ENCODE measurements at places on chromosomes 7 and 10.
A peak's percentile ranks its signal among the peaks of the same experiment; 100 is the strongest.

- DNase-seq: no peak
Observed at GRCh38 chr10:132914732-132915131, 27.6 kb downstream of the CFAP46 start.

DNA sequence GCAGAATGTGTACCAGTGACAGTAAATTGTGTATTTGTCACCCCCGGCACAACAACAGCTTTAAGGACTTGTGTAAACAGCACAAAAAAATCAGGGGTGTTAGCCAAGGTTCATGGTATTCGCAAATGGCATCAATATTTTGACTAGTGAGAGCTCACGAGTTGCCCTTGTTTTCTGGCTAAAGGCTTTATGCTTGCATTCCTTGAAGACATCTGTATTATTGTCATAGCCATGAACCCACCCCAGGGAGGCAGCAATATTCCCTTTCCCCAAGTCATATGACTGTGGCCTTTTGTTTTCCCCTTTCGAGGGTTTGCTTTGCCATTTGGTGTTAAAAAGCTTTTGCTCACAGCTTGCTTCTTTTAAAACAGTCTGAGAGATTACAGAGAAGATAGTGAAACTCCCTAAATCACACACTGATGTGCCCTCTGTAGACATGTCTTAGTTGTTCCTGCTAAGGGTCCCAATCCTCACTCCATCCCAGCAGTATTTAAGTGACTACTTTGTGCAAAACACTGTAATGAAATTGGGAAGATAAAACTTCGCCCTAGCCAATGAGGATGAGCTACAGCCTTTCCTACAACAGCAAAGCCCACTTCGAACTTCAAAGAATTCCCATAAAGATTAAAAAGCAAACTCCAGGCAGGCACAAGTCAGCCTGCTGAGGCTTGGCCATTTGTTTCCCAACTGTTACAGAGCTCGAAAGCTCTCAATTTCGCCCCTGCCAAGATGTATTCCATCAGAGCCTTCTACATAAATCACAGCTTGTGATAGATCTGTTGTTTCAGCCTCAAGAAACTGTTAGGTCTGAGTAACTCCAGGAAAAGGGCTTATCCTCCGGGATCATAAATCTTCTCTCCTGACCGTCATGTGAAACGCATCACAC is 172.3 kb downstream of the ADAM12 start:
- DNase-seq: peak; percentile 44

GRCh38 chr7:95304990-95305389 is 19.3 kb downstream of the PON1 start:
- no peak for DNase-seq

DNA sequence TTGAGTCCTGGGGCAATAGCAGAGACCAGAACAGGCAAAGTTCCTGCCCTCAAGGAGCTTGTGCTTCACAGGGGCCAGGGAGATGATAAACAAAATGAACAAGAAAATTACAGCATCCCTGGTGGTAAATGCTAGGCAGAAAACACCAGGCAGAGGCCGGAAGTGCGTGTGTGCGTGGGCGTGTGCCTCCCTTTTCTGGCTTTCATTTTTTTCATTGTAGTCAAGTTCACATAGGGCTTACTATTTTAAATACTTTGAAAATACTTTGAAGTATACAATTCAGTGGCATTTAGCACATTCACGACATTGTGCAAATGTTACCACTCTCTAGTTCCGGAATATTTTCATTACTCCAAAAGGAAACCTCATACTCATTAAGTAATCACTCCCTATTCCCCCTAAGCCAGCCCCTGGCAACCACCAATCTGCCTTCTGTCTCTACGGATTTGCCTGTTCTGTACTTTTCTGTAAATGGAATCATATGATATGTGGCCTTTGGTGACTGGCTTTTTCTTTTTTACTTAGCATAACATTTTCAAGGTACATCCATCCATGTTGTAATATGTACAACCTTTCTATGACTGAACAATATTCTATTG is 88.1 kb upstream of the PDCD4 start:
- DNase-seq: peak; percentile 52

DNA sequence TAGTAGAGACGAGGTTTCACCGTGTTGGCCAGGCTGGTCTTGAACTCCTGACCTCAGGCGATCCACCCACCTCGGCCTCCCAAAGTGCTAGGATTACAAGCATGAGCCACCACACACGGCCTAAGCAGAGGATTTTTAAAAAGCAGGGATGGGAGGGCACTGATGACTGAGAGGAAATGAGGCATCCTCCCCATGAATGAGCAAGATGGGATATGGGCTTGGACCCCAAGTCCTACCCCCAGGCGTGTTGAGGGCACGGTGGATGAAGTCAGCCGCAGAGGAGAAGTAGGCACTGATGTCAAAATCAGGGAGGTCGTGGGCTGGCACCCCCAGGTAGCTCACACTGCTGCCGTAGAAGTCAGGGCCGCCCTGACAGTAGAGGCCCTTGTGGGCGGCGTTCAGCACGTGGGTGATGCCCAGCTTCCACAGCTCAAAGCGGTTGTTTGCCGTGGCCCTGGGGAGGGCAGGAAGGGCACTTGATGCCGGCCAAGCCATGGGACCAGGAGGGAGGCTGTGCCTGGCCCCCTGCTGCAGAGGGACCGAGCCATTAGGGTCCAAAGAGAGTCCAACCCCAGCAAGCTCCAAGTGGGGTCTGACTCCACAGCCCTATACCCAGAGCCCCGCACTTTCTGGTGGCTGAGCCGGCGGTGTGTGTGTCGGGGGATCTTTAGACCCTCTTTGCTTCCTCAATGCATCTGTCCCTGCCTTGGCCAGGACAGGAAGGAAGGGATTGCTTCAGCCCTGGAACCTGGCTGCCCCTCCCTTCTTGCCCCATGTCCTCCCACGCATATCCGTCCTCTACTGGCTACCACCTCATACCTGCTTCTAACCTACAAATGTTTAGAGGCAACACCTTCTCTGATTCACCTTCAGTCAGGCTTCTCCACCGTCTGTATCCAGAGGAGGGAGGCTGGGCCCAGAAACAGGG is 3.4 kb upstream of the SAMD8 start:
- no peak for DNase-seq

DNA sequence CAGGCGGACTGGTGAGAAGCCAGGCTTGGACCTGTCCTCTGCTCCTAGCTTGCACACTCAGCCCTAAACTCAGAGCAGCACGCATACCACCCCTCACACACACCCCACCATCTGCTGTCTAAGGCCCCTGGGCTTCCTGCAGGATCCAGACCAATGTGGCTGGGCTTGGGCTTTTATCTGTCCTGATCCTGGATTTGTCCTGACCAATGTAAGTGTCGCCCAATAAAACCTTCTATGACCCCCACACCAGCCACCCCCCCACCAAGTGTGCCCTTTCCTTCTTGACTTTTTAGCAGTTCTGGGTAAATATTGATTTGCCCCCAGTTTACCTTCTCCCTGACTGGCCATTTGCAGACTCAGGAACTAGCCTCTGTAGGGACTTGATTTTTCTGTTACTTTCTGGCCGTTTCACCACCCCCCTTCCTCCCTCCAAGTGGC is 1.7 kb upstream of the HOXA13 start:
- no peak for DNase-seq

DNA sequence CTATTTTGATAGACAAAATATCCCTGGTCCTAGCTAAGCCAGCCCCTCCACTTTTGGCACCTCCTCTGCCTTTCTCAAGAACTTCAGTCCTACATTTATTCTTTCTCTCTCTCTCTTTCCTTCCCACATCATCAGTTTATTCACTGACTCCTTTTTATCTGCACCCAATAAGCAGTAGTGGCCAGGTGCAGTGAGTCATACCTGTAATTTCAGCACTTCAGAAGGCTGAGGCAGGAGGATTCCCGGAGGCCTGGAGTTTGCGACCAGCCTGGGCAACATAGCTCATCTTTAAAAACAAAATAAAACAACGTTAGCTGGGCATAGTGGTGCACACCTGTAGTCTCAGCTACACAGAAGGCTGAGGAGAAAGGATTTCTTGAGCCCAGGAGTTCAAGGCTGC is 19.4 kb upstream of the NRP1 start:
- DNase-seq: no peak

DNA sequence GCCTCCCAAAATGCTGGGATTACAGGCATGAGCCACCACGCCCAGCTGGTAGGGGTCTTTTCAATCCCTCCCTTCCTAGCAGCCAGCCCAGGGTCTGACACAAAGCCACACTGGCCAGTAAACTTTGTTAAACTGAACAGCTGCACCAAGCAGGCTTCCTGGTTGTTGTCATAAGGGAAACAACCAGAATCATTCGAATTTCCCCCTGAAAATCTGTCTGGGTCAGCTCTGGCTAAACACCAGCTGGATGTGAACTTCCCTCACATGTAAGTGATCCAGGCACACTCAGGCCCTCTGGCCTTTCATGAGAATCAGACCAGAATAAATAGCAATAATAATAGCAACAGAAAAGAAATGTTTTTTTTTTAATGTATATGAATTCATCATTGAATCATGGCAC is 7.4 kb downstream of the IMPDH1 start:
- DNase-seq: no peak

DNA sequence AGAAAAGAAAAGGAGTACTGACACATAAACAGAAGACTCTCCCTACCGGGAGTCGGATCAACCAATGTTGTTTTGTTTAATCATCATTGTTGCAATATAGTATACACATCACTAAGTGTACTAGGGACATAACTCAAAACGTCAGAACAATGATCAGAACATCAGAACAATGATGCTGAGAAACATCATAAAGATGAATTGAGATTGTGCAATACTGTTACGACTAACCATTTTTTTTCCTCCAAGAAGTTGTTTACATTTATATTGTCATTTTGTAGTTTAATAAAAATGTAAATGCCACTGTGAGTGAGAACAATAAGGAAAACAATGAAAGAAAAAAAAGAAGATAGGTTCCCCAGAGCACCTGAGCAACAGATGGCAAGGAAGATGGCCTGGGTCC is 663.1 kb upstream of the PCDH15 start:
- DNase-seq: no peak

DNA sequence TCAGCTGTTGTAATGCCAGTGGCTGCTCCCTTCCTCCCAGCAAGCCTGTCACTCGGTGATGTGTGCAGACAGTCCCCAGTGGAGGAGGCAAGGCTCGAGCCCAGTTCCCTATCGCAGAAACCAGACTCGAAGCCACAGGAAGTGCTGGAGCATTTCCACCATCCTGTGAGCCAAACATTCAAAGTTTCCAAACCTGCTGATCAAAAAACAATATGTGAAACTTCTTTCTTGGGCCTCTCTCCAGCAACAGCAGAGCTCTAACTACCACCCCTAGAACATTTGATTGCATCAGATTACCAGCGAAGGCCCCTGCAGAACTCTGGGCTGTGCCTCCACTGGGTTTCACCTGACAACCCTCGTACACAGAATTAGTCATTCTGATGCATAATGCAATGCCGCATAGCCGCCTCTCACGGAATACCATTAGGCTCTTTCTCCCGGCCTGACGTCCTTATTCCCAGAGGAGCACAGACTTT is 94.0 kb downstream of the ELMO1 start:
- DNase-seq: no peak

DNA sequence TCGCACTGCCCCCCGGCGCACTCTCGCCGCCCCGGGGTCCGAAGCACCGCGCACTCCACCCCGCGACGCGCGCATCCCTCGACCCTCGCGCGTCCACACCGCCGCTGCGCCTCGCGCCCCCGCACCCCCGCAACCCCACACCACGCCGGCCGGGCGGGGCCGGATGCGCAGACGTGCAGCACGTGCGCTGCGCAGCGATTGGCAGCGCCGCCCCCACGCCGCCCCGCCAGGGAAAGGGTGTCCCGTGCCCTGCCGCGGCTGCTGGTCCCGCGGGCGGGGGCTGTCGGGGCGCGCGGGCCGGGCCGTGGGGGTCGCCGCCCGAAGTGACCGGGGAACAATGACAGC is 53.7 kb upstream of the KDM7A start:
- peak; percentile 64 for DNase-seq

GRCh38 chr7:88396295-88396947 is 89.7 kb upstream of the STEAP4 start:
- no peak for DNase-seq

DNA sequence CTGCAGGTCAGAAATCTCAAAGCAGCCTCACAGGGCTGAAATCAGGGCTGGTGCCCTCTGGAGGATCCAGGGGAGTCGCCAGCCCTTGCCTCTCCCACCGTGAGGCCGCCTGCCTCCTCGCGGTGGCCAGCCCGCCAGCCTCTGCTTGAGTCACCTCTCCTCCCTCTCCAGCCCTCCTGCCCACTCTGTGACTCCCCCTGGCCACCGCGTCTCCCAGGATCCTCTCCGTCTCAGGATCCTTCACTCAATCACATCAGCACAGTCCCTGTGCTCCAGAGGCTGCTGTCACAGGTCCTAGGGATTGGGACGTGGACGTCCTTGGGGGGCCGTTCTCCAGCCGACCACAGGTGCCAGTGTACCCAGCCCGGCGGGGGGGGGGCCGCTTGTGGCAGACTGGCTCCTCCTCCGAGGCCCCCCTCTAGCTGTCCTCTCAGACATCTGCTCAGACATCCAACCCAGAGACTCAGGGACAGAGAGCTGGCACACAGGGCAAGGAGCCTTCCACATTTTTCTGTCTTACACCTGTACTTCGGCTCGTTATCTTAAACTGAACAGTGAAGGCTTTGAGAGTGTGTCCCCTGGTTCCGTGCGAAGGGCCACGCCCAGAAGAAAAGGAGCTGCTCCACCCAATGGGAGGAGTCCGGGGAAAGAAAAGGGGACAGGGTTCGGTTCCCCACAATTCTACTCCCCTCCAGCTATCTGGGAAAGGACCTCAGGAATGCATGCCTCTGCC is 9.4 kb upstream of the PPP2R2D start:
- peak; percentile 47 for DNase-seq

- no peak for DNase-seq
Observed at GRCh38 chr7:140070546-140070945, 7.8 kb upstream of the PARP12 start.

GRCh38 chr10:75068523-75068922 is 42.9 kb upstream of the SAMD8 start:
- no peak for DNase-seq

GRCh38 chr10:44316187-44316921 is 68.5 kb downstream of the CXCL12 start:
- DNase-seq: peak; percentile 23

DNA sequence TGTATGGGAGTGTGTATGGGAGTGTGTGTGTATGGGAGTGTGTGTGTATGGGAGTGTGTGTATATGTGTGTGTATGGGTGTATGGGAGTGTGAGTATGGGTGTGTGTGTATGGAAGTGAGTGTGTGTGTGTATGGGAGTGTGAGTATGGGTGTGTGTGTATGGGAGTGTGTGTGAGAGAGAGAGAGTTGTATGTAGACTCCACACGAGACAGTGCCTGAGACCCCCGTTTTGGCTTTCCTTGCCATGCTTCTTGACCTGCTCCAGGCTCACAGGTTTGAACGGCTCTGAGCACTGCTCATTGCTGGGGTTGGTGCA is 49.7 kb downstream of the COL17A1 start:
- no peak for DNase-seq

DNA sequence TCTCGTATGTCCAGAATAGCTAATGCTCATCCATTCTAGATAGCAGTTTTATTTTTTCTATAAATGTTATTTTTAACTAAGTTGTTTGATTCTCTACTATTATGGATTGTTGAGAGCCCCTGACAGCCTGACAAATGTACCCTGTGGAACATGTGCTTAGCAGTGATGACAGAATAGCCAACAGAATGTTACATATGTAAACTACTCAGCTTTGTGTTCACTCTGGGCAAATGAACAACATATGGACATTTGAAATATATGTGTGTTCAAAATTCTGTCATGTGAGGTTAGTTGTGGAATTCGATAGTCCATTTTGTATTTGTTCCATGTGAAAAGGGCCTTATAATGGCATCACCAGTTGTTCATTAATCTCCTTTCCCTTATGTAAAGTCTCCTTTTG is 199.7 kb downstream of the EXOC4 start:
- DNase-seq: no peak

Measured in GM23248 (cell line).